ENCODE measurements at places on chromosomes 3 and 15.

DNA sequence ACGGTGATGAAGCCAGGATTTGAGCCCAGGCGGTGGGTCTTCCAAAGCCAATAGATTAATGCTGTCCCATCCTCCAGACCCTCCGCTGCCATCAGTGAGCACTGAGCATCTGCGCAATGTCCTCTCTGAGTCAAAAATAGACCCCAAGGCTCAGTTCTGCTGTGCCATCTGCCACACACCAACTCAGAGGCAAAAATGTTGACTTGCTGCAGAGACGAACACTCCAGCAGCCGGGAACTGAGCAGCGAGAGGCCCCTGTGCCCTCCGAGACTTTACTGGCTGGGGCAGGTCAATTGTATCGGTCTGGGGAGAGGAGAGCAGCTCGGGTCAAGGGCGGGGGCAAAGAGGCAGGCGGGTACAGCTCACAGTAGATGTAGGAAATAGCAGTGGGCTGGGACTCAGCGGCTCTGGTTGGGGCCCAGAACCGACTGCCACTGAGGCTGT lies 41.5 kb upstream of the ATP2B2 start:
- no peak for DNase-seq

GRCh38 chr3:16090706-16091105 lies 83.8 kb upstream of the GALNT15 start:
- no peak for DNase-seq

GRCh38 chr15:40763801-40764628 lies at the start of gene GCHFR:
Gene GCHFR (plus strand): TSS chr15:40764068. CDS start chr15:40764181, 113 bp downstream.
- peak; percentile 58 for DNase-seq

- no peak for DNase-seq
These were observed 55.5 kb upstream of the SLCO2A1 start for GRCh38 chr3:134085034-134085775.

DNA sequence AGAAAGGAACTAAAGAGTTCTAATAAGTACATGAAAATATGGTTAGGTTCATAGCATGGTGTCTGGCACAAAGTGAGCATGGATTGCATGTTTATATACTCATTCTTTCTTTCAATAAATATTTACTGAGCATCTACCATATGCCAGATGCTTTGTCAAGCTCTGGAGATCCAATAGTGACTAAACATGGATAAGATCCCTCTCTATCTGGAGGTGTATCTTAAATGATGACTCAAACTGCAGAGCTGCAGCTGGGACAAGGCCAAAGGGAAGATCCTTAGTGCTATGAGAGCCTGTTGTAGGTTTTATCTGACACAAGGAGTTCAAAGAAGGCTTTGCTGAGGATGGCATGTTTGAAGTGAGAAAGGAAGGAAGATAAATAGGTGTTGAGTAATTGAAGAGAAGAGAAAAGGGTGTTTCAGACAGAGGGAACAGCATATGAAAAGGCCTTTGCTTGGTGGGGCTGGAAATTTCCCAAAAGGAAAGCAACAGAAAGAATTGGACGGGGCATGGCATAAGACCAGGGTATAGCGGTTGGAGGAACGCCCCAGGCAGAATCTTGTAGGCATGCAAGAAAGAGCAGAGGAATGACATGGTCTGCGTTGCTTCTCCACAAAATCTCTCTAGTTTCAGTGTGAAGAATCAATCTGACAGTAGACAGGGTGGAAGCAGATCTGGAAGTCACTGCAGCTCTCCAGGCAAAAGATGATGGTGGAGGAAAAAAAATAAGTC lies 239.9 kb upstream of the LRTM1 start:
- no peak for DNase-seq

DNA sequence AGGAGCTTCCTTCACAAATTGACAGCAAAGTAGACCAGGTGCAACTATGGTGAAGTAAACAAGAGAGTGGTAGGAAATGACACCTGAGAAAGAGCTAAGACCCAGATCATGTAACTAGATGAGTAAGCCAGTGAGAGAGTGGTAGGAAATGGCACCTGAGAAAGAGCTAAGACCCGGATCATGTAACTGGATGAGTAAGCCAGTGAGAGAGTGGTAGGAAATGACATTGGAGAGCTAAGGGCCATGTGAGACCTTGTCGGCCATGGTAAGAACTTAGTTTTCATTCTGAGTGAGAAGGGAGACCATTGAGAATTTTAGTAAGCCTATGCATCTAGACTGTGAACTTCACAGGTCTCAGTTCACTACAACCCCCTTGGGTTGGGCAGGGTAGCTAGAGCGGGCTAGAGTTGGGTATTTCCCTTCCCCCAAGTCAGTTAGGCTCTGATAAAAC lies 5.4 kb upstream of the SENP7 start:
- peak; percentile 44 for DNase-seq

GRCh38 chr15:52225230-52225629 lies 34.0 kb upstream of the GNB5 start:
- DNase-seq = no peak

- DNase-seq = no peak
These were observed 440 bp downstream of the DCBLD2 start for GRCh38 chr3:98901119-98901391.

- DNase-seq = no peak
These were observed 34.5 kb downstream of the ACAA1 start for GRCh38 chr3:38102444-38102814.

DNA sequence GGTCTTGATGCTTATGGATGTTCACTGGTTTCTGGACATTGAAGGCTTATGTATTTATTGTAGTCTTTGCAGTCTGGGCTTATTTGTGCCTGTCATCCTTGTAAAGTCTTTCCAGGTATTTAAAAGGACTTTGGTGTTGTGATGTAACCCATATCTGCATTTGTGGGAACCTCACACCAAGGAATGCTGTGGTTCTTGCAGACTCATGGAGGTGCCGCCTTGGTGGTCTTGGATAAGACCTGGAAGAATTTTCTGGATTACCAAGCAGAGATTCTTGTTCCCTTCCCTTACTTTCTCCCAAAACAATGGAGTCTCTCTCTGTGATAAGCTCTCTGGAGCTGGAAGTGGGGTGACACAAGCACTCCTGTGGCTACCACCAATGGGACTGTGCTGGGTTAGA lies 363.5 kb upstream of the NECTIN3 start:
- no peak for DNase-seq

DNA sequence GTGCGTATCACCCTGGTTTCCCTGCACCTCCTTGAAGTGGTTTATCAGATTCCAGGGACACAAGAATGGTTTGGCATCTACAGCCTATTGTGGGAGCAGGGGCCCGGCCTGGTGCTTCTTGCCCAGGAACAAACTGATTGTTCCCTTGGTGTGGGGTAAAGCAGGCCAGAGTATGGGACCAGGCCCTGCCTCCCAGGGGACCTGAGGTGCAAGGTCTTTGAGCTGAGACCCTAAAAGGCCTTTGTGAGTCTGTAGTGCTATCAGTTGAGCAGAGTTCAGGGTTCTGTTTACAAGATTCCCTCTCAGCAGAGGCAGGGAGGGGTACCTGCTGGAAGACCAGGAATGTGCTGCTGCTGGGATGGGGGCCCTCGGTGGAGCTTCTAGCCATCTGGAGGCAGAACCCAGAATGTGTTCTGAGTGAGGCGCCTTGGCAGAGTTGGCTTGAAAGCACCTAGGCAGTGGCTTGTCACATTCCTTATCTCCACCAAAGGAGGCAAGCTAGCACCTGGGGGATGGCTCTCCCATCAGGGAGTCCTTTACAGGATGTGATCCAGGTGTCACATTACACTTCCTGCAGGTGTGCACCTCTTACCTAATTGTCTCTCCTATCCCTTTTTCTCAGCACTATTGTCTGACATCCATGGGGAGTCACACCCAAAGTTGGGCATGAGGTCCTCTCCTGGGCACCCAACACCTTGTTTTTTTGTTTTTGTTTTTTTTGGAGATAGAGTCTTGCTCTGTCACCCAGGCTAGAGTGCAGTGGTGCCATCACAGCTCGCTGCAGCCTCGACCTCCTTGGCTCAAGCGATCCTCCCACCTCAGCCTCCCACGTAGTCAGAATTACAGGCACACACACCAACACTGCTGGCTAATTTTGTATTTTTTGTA lies 13.1 kb downstream of the FLNB start:
- no peak for DNase-seq

GRCh38 chr15:44541282-44541958 lies 4.5 kb downstream of the EIF3J start:
- DNase-seq = no peak

- DNase-seq = no peak
These were observed 50.3 kb upstream of the SPRED1 start for GRCh38 chr15:38202361-38202760.

- no peak for DNase-seq
These were observed 12.2 kb downstream of the CPB1 start for GRCh38 chr3:148839805-148840204.

- no peak for DNase-seq
These were observed 115.5 kb upstream of the ALDH1A3 start for GRCh38 chr15:100763835-100764750.

- no peak for DNase-seq
These were observed 39.9 kb downstream of the CLSTN2 start for GRCh38 chr3:139974809-139975425.

DNA sequence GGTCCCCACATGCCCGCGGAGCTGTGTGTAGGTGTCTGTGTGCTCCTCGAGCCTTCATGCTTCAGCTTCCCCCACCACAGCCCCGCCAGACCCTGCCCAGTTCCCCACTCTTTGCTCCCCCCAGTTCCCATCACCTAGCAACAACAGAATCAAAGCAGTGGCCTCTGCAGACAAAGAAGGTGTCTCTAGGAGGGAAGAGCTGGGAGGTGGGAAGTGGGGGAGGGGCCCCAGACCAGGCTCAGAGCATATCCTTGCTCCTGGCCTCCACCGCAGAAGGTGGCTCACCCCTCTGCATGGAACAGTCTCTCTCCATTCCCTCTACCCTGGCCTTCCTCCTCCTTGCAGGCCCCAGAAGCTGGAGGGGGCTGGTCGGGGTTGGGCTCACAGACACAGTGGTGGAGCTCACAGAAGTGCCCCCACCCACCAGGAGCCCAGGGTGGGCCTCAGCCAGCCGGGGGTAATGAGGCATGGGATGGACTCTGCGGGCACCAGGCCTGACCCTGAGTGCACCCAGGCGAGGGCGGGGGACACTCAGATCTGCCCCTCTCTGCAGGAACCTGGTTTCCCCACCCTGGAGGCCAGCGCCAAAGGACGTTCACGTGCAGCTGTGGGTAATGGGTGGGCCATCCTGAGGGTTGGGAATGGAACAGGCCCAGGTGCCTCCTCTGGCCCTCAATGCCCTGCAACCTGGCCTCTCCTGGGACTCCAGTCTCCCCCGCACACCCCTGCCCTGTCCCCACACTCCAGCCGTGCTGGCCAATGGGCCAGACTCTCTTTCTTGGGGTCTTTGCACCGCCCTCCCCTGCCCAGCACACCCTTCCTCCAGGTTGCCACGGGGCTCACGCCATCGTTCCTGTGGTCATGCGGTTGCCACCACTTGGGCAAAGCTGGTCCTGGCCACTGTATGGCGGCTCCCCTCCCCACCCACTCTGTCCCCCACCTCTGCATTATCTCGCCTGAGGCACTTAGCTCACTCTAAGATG lies 53.4 kb downstream of the TPRA1 start:
- no peak for DNase-seq

All from T-cell (primary cell).